NCI-H146 (cell line): ENCODE measurements at places on chromosomes 5 and 9.

DNA sequence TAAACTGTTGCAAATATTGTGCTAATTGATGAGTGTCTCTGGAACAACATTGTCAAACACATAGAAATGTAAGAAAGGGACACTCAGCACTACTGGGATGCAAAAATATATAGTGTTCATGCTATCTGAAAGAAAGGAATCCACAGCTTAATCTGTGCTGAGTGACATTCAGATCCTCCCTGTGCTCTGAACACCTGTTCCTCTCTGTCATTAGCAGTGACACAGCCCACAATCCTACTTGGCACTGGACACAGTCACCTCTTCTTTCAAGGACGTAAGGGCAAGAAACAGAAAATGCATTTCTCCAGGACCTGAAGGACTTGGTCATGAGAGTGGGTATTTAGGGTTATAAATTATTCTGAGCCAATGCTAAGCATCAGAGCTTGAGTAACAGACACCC, 121.4 kb upstream of the SV2C start:
- DNase-seq = no peak

DNA sequence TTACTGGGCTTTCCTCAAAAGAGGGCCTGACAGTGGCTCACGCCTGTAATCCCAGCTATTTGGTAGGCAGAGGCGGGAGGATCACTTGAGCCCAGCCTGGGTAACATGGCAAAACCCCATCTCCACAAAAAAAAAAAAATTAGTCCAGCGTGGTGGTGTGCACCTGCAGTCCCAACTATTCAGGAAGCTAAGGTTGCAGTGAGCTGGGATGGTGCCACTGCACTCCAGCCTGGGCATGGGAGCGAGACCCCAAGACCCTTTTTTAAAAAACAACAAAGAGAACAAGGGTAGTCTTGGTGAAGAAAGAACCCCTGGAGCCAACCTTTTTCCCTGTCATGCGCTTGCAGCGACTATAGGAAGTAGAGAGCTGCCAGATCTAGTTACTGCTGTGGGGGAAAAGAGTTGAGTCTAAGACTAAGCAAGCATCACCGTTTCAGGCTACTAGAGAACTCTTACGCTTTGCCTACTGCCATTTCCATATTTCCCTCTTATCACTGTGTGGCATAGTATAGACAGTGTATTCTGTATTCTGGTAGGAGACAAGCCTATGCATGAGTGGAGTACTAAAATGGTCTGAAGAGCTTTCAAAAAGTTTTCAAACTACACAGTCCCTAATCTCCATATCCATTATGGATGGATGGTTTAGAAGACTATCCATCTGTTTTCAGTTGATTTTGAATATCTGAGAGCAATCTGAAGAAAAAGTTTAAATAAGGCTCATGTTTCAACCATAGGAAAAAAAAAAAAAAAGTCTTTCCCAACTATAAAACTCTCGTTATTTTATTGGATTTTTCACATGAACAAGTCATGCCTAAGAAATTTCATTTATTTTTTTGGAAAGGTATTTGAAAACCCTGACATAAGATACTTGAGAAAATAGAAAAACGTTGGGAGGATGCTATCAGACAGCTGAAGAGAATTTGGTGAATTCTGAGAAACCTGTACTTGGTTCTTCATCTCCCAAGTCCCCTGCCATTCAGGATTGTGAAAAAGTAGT, 2.6 kb downstream of the C9orf40 start:
- no peak for DNase-seq

- DNase-seq = peak; percentile 58
Measured at GRCh38 chr9:15231788-15232635, 75.0 kb downstream of the TTC39B start.

GRCh38 chr5:126525630-126526245, 69.3 kb downstream of the ALDH7A1 start:
- DNase-seq = no peak

DNA sequence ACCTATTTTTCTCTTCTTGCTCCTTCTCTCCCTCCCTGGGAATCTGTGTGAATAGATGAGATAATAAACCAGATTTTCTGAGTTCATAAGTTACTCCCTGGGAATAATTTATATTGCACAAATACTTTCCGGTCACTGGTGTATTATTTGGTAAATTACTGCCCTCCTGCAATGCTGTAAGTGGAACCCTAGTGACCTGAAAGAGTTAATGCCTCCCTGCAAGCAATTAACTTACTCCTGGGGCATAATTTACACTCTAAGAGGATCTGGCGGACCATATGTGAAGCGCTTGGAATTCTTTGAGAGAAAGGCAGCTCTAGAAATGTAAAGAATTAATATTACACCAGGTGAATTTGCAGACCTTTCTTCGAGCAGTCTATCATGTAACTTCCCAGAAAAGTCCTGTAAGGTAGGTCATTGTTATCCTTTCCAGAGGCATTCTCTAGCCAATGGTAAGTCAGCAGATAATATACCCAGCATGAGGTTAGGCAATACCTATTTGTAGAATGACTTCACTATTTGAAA, 7.0 kb upstream of the GDNF start:
- DNase-seq = no peak

DNA sequence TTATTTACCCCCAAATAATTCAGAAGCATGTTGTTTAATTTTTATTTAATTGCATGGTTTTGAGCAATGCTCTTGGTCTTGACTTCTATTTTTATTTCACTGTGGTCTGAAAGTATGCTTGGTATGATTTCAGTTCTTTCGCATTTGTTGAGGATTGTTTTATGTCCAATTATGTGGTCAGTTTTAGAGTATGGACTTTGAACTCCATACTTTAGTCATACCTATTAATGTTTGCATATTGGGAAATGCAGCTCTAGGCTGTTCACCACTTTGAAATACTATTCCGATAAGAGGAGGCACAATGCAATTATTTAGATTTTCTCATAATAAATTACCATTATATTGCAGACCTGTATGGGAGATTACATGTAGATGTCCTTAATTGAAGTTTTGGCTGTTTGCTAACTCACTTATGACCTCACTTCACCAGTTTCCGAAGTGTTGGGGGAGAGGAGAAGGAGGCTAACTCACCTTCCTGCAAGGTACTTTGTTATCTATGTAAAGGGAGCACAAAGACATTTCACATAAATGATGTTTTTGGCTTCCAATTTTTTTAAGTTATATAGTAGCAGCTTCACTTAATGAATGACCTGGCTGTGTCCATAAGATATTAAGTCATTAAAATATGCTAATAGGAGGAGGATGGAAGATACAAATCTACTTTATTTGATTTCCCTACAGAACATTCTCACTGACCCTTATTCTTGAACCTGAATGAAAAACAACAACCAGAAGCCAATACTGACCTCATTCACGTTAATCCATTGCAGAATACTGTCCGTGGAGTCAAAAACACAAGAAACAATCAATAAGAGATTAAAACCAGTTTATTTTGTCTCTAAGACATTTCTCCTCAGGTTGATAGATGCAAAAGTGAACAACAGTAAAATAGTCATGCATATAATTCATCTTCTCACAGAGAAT, 970.3 kb upstream of the ARRDC3 start:
- no peak for DNase-seq

GRCh38 chr5:136000932-136001331, 27.9 kb upstream of the TGFBI start:
- no peak for DNase-seq

DNA sequence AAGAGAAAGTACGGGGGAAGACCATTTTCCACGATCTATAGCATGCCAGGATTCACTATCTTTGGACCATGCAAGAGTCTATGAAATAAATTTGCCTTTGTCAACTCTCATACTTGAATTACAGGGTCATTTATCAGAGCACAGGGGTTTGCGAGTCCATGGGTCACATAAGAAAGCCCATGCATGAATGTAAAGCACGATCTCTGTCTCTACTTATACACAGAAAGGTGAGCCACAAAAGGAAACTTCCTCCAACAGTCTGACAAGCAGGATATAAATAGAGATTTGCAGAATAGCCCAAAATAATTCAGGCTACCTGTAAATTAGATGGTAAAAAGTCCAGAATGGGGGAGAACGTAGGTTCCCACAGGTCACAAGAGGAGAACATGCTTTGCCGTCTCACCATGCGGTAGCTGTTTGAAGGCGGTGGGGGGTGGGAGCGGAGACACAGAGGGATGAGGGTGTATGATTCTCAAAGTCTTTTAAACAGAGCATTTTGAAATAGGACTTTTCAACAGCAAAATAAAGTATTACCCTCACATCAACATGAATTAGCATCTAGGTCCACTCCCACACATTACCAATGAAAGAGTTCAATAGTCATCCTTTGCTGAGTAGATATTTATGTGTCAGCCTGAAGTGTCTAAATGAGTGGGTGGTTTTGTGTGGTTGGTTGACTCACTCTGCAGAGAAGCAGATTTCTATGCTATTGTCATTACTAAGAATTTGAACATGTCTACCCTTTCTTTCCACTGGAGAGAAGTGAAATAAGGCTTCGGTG, 279.7 kb downstream of the EBF1 start:
- DNase-seq = no peak

GRCh38 chr9:117412841-117413240, 2.0 kb downstream of the ASTN2 start:
- no peak for DNase-seq

DNA sequence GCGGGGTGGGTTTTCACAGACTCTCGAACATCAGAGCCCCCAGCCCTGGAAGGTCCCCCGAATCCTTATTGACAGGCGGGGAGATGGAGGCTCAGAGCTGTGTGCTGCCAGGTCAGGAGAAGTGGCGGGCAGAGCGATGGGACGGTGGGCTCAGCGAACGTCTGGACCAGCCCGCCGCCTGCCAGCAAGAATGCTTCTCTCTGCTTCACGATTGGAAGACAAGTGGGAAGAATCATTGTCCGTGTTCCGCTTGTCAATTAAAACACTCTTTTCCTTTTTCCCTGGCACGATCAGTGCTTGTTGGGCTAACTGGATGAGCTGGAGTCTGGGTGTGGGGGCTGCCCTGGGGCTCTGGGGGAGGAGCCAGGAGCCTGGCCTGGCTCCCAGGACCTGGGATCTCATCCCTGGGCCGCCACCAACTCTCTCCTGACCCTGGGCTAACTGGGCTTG, 1.6 kb downstream of the COL5A1 start:
- no peak for DNase-seq

GRCh38 chr9:95626885-95627558, 110.3 kb upstream of the PTCH1 start:
- no peak for DNase-seq

DNA sequence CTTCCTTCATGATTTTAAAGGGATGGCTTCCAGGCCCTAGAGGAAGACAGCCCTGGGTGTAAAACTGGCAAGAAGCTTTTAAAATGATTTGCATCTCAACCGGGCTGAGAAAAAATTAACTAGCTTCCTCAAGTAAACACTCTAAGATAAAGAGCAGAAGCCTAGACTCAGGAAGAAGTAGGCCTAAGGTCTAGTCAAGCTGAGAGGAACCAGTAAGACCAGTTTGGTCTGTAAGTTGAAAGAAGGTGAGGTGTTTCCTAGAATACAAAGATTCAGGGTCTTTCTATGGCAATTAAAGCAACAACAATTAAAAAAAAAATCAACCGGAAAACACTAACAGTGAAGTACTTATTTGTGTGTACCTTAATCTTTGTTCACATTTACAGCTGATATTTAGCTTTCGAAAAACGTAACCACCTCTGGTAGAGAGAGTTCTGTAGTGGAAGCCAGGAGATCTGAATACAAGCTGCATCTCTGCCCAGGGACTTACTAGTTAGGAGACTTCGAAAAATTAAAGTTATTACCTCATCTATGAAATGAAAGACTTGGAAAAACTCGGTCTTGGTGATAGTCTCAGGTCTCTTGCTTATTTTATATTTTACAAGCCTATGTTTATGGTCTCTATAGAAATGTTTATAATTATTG, 75.7 kb downstream of the TUSC1 start:
- no peak for DNase-seq

DNA sequence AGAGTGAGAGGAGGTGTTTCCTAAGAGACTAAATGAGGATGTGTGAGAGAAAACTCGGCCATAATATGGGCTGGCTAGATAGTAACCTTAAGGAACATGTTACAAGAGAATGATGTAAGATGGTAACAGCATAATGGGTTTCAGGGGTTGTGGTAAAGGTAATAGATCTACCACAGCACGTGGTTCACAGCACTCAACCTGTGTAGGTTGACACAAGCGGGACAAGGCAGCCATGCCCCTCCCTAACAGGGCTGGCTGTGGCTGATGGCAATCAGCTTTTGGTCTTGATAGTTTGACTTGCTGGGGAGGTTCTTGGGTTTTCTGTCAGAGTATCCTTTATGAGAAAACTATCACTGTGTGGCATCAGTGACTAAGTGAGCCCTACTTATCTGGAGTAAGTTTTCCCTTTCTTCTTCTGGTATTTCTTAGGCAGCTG, 138.6 kb downstream of the TRIO start:
- DNase-seq = no peak

GRCh38 chr5:72661405-72661804, 154.2 kb upstream of the ZNF366 start:
- DNase-seq = no peak

- DNase-seq = no peak
Measured at GRCh38 chr5:17455942-17456341, 42.1 kb upstream of the TAF11L2 start.

DNA sequence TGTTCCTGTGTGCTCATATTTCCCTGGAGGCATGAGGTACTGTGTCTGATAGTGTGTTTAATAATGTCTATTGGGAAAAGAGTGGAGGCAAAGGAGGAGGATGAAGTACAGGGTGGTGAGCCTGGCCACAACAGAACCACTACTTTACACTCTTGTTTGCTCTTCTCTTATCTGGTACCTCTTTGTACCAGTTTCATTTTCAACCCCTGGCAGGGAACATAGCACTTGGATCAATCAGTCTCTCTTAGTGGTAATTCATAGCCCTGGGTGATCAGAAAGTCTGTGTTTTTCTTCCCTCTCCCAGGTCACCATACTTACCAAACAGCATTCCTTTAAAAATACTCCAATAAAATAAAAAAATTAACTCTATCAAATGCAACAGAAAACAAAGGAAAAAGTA, 105.4 kb downstream of the DMRT2 start:
- no peak for DNase-seq

- no peak for DNase-seq
Measured at GRCh38 chr5:52448111-52448510, 339.6 kb upstream of the ITGA1 start.

- no peak for DNase-seq
Measured at GRCh38 chr5:132837868-132838267, 7.4 kb upstream of the SHROOM1 start.

GRCh38 chr9:122364117-122364782, 6.6 kb upstream of the PTGS1 start:
- no peak for DNase-seq

DNA sequence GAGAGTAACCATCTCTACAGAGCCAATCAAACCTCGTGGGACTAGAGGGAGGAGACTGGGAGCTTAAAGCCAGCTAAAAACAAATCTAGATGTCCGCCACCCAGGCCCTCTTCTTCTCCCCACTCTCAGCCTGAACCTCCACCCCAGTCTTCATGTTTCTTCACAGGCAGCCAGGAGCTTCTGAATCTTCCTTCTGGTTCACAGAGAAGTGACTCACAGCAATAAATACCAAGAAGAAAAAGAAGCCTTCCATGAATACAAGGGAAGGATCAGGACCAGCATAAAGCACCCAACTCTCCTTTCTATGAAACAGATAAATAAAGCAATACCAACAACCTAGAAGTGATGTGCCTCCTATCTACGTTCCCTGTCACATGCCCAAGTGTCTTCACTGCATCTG, 103.3 kb upstream of the SLIT3 start:
- DNase-seq = no peak

GRCh38 chr9:87798261-87798833, 72.4 kb downstream of the CTSL start:
- no peak for DNase-seq

GRCh38 chr5:140220032-140220697, 45.2 kb downstream of the CYSTM1 start:
- DNase-seq = no peak
